ENCODE measurements at places on chromosomes 16 and 17.

DNA sequence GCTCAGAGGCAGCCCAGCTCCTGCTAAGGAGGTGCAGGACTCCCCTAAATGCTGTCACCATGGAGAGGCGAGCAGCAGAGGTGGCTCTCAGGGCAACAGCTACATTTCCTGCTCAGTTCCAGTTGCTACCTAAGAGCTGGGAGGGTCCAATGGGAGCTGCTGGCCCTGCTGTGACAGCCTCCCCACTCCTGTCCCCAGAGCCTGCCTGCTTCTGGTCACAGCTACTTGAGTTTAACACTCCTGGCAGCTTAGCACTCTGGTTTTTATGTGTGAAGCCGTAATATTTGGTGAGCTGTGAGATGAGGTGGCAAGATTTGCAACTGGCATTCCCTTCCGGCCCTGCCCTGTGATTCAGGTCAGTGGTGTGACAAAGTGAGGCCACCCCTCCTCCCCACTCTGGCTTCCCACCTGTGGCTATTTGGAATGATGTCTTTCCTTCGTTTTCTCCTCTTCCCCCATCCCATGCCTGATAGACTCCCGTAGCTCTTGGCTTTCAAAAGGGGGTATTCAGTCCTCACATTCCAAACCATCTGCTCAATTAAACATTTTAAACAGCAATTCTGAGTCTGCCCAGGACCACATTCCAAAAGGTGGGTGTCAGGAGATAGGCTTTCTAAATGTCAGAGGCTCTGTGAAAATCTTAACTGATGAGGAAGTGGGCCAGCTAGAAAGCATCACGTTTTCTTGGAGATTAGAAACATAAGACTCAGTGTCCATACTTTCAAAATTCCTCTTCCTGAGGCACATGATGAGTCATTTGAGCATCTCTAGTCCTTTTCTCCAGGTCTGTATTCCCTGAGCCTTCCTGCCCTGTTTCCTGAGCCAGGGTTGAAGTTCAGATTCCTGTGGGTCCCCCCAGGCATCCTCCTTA lies 42.6 kb upstream of the SKAP1 start:
- no peak for DNase-seq

- DNase-seq: no peak
These were observed 255.5 kb upstream of the KCNJ16 start for GRCh38 chr17:69819316-69820087.

DNA sequence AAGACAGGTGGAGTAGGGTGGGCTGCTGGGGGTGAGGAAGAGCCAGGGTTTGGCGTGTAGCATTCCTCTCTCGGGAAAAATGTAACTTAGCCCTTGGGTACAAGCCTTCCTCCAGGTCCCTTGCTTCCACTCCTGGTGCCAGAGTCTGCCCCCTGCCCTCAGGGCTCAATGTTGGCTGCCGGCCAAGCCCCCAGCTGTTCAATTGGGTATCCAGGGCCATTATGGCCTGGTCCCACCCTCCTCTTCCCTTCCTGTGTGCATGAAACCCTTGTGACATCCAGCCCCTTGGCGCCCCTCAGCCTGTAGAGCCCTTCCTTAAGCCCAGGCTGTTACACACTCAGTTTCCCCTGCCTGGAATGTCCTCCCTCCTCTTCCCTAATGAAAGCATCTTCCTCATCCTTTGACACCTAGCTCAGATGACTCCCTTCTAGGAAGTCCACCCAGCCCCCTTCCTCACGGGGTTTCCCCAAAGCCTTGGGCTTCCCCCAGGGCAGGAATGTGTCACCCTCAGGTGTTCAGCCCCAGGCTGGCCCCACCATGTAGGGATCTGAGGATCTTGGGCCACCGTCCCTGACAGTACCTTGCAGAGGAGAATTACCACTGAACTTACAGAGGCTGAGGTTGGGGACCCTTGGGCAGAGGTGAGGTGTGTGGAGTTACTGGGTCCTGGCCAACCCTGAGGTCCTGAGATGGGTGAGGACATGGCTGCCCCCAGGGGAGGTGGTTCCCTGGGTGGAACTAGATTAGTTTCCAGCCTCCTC lies 30.0 kb downstream of the B9D1 start:
- no peak for DNase-seq

DNA sequence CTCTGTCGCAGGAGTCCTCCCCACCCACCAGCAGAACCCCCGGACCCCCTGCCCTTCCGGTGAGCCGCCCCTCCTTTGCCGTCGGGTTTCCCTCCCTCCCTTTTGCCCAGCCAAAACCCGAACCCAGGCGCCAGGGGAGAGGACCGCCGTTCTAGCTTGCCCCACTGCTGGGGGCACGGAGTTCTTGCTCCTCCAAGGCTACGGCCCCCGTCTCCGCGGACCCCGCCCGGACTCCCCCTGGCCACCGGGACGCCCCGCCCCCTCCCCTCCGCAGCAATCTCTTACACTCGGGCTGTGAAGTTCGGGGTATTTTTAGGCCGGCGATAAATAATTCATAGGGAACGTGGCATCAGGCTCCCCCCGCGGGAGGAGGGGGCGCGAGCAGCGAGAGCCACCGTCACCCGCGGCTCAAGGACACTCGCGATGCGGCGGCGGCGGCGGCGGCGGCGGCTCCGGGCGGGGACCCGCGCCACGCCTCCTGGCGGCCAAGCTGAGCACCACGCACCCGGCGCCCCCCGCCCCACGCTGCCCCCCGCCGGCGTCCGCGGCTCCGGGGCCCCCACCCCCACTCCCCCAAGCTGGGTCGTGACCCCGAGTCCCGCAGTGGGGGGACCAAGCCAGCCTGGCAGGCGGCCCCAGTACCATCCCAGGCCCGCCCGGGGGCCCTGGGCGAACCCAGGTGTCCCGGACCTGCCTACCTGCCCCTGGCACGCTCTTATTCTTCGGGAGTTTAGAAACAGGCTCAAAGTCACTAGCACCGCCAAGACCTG lies at the start of gene GRIN2C:
TSS of gene GRIN2C (minus strand) at position 427 of the 770 bp plus-strand sequence. CDS start 4,793 bp downstream, outside the sequence.
- DNase-seq: peak; percentile 46

DNA sequence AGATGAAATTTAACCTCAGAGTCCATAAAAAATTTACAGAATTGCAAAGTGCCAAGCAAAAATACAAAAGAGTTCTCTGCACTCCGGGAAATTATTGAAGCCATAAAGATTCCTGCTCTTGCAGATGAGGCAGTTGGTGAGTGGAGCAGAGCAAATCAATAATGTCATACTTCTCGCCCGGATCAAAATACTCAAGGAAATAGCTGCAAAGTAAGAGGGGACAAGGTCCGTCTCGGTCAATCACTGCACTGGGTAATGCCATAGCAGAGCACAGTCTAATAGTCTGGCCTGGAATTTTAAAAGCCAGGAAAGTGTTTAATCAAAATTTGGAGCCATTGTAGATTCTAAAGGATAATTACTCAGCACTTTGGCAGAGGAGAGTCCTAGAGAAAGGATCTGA lies 58.9 kb downstream of the GP2 start:
- DNase-seq: no peak

All from ovary (tissue), 10 donors.